Activated CD4-positive, CD25-positive, alpha-beta regulatory T cell treated with anti-CD3 and anti-CD28 coated beads, Interleukin-2, amount 50 U/mL, for 16 hours (primary cell): ENCODE measurements at places on chromosomes 5 and 9.

- no peak for DNase-seq
Measured at GRCh38 chr5:161034451-161034850, 182.4 kb upstream of the ATP10B start.

DNA sequence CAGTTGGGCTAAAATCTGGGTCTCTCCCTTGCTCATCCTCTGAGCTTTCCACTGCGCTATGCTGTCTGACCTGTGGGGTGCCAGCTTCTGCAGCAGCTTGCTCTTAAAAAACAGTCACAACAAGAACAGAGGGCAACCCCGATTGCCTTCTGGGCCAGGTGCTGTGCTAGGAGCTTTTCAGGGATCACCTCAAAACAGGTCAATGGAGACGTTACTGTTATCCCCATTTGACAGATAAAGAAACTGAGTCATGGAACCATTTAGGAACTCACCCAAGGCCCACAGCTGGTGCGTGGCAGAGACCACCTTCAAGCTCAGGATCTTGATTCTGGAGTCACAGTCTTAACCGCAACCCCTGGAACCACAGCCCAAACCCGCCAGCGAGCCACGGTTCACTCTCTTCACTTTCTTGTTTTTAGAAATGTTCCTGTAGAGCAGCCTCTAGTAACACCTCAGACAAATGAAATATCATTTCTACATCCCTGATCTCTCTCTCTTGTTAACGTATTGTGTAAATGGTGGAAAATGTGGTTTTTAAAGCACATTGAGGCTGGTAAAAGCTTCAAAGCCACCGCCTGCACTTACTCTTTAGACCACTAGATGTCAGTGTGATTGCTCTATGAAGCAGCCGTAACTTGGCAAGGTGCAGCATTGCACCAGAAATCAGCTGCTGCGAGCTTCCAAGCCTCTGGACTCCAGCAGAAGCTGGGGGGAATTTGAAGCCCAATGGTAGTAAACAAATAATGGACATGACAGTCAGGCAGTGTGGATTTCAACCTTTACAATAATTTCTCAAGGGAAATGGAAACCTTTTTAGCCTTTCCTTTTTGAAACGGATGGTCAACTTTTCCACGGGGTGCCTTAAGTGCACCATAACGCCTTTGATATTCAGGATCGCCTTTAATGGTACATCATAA, 1.7 kb downstream of the FYB1 start:
- DNase-seq = no peak

GRCh38 chr9:127093319-127094020, 29.0 kb downstream of the ANGPTL2 start:
- no peak for DNase-seq

GRCh38 chr9:93673839-93674334, 97.5 kb downstream of the PHF2 start:
- no peak for DNase-seq

DNA sequence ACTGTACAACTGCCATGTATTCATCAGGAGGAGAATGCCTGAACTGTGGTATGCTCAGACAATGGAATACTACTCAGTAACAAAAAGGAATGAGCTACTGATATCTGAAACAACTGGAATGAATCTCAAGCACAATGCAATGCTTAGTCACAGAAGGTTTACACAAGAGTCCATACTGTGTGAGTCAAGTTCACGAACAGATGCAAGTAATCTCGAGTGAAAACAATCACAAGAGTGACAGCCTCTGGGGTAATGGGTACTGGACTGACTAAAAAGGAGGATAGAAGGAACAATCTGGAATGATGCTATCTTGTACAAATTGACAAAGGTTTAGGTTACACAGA, 19.5 kb upstream of the GOLGA1 start:
- no peak for DNase-seq

GRCh38 chr5:180284149-180284548, 7.7 kb downstream of the MAPK9 start:
- no peak for DNase-seq

- DNase-seq = no peak
Measured at GRCh38 chr5:56669534-56670483, 145.5 kb upstream of the MAP3K1 start.
